A549 treated with Mapracorat at 1 μM for 4 hours (cell line): ENCODE measurements at places on chromosomes 7 and 10. TPM values are rescaled to one million over a fixed set of nuclear protein-coding genes. Genes with fewer than 3 reads are reported as not detected.

CCZ1B gene
- 24.4 to 35.3 TPM (median 29.4 TPM) in 5 replicates for total RNA-seq

ZNF107 gene
- 2.3 to 3.0 TPM (median 2.4 TPM) in 5 replicates for total RNA-seq

APBB1IP gene
- total RNA-seq, result 5.4 to 6.9 TPM (median 6.2 TPM) in 5 replicates

HECW1 gene
- total RNA-seq, result 11.6 to 17.2 TPM (median 15.1 TPM) in 5 replicates

GARIN1A gene
- 0.26 to 1.1 TPM (median 0.34 TPM) in 5 replicates for total RNA-seq

MYO3A gene
- not detected in 5 replicates for total RNA-seq

AP5Z1 gene
- total RNA-seq, result 20.7 to 42.2 TPM (median 31.4 TPM) in 5 replicates

GJC3 gene
- 0.12 to 0.21 TPM (median 0.12 TPM) in 3 of 5 replicates, not detected in the others for total RNA-seq

DRGX gene
- 0.05 TPM in 1 of 5 replicates, not detected in the others for total RNA-seq

HGF gene
- total RNA-seq, result 0.02 TPM in 1 of 5 replicates, not detected in the others

TNRC18 gene
- total RNA-seq, result 33.3 to 46.4 TPM (median 43.6 TPM) in 5 replicates

KLHL7 gene
- total RNA-seq, result 20.9 to 24.8 TPM (median 23.4 TPM) in 5 replicates

GPC2 gene
- total RNA-seq, result 0.62 to 1.5 TPM (median 1.0 TPM) in 5 replicates

OPALIN gene
- total RNA-seq, result not detected in 5 replicates

PKD1L1 gene
- total RNA-seq, result 0.07 to 0.44 TPM (median 0.32 TPM) in 5 replicates

FFAR4 gene
- total RNA-seq, result 0.07 to 0.29 TPM (median 0.15 TPM) in 5 replicates
